ENCODE measurements at places on chromosomes 5 and 9. TPM values are rescaled to one million over a fixed set of nuclear protein-coding genes. Genes with fewer than 3 reads are reported as not detected.

- no peak for DNase-seq
Measured at GRCh38 chr5:169609716-169610115, 26.1 kb downstream of the SPDL1 start.

The TYRP1 gene
- not detected for total RNA-seq

The REEP2 gene
- 0.03 TPM for total RNA-seq

The VPS13A gene
- 10.0 TPM for total RNA-seq

The PRSS3 gene
- total RNA-seq, result 123 TPM

DNA sequence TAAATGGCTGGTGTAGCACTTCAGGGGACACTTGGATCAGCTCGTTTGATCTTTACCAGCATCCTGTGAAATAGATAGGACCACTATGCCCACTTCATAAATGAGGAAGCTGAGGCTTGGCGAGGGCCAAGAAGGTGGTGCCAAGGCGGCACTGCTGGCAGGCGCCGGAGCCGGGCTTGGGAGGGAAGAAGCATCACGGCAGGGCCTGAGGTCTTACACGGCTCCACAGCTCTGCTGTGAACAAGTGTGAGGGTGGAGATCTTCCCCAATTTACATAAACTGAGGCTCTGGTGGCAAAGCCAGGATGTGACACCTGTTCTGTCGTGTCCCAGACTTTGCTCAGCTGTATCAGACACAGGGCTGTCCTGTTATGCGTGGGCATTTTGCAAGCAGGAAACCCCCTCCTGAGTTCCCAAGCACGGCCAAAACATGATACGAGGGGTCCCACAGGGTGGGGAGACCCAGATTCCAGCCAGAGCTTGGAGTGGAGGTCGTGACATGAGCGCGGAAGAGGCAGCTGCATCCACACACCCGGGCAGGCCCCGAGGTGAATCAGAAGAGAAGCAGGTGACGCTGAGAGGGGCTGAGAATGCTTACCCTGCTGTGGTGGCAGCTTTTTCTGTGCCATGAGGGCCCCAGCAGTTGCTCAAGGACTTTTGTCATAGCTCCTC lies 117.5 kb upstream of the BOD1 start:
- DNase-seq, result no peak

Data from HT-29 (cell line).